ENCODE measurements at places on chromosomes 1 and 21.

DNA sequence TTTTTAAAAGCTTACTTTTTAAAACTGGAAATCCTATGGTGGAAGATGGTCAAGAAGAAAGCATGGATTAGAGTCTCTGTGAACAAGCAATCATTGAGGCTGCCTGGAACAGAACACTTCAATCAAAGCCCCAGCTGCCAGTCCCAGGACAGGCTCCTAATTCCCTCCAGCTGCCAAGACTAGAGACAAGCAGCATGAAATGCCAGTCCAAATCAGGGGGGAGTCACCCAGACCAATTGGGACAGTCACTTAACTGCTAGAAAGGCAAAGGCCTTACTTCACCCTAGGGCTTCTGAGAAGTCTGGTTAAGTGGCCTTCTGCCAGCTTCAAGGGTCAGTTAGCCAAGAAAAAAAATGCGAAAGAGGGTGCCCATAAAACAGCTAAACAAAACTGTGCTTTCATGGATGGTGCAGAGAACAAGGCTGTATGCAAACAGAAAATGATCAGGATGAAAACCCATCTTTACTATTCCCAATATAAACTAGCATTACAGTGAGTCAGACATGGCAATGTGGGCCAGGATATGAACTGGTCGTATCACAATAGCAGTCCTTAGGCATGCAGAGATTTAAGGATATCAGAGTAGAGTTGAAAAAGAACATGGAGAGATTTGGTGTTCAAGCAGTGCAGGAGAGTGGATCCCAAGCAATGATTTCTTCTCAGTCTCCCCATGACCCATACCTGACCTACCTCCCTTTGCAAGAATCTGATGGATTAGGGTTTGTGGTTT is 31.0 kb upstream of the MAN1A2 start:
- DNase-seq: no peak

- peak; percentile 26 for DNase-seq
Measured at GRCh38 chr1:209651138-209651587, 1.1 kb downstream of the LAMB3 start.

DNA sequence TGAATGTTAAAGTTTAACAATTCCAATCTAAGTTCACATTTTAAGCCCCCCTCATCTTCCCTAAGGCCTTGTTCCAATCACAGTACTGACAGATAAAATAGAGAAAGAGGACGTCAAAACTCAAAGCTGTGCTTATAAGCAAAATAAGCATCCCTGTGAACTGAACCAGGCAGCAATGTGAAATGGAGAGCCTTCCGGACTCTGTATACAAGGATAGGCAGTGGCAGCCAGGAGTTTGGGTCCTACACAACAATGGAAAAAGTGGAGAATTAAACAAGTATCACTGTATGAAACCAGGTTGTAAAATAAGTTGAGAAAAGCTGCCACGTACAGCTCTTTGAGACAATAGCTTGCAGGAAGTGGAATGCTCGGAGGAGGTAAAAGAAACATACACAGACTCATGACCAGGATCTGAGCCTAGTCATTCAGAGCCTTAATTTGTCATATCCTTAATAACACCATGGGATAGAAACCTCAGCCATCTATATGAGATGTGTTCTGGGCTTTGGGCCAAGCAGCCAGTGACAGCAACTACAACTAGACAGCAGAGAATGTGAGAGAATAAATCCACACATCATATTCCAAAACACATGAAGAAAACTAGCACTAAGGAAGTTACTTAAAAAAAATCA is 55.2 kb upstream of the PALMD start:
- DNase-seq: peak; percentile 87

DNA sequence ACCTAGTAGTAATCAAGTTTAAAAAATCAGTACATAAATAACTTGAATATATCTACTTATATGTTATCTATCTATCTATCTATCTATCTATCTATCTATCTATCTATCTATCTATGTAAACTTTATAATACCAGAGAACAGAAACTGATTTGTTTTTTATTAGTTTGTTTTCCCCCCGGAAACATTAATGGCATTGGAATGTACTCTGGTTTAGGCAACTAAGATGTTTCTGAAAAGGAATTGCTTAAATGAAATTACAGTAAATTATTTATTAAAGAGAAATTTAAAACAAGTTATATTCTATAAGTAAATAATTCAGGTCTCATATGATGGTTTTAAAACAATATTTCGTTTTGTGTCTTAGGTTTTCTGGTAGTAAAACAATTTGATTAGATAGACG is 681.0 kb upstream of the ADAMTS5 start:
- DNase-seq: no peak

- no peak for DNase-seq
Measured at GRCh38 chr1:56562891-56563452, 16.4 kb downstream of the PLPP3 start.

DNA sequence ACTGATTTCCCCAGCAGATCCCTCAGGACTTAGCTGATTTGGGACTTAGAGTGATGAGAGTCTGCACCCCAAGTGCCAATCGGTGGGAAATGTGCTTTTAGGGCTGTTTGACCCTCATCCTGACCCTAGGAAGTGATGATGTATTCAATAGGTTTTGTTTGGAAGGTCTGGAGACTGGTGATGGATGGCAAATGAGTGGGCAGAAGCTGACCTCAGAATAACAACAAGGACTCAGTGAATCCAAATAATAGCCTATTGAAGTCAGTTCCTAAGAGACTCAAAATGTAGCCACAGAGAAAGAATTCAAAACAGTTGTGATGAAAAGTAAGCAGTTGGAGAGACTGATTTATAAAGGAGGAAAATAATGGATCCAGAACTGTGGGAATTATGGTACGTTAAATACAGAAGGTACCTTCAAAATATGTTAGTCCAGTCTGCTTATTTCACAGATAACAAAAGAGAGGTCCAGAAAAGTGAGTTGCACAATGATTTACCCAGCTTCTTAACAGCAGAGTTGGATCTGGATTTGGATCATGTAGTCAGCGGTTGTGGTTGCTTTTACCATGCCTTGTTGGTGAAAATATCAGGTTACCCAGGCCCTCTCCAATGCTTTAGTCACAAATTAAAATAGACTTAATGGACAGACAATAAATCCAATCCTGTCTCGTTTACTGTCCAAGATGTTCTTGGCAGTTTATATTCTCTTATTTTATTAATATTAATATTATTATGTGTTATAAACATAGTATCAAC is 123.0 kb upstream of the PTBP2 start:
- DNase-seq: no peak
